NCI-H1436 treated with DMSO at 0.1 percent for 48 hours (cell line): ENCODE measurements at places on chromosomes 2 and 18.

- DNase-seq, result no peak
Measured at GRCh38 chr18:14978962-14979535, 231.1 kb downstream of the ANKRD30B start.

- no peak for DNase-seq
Measured at GRCh38 chr18:38923126-38923525, 1357.5 kb upstream of the CELF4 start.

- DNase-seq, result no peak
Measured at GRCh38 chr2:196170606-196171247, 651 bp downstream of the STK17B start.

DNA sequence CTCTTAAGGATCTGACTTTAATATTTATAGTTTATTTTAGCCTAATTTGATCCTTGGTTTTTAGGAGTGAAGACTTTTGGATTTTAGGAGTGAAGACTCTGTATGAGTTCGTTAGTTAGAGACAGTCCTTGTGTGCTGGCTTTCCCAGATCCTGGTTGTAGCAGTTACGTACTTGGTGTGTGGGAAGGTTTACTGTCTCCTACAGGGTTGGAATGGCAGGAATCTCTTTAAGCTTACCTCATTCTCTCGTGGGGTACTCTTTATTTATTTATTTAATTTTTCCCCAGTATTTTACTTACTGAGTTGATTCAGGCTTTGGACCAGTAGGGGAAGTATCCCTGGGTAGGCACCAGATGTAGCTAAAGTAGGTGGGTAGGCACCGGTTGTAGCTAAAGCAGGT is 1.8 kb upstream of the CXCR2 start:
- DNase-seq, result no peak

- no peak for DNase-seq
Measured at GRCh38 chr18:77115192-77115953, 17.2 kb downstream of the MBP start.

- peak; percentile 49 for DNase-seq
Measured at GRCh38 chr2:73293534-73294171, at the start of gene EGR4. Gene EGR4, minus strand, starts transcription at chr2:73293548. Its CDS starts 231 bp downstream, at chr2:73293317.

GRCh38 chr2:38264396-38265221 is 112.5 kb downstream of the ATL2 start:
- no peak for DNase-seq

DNA sequence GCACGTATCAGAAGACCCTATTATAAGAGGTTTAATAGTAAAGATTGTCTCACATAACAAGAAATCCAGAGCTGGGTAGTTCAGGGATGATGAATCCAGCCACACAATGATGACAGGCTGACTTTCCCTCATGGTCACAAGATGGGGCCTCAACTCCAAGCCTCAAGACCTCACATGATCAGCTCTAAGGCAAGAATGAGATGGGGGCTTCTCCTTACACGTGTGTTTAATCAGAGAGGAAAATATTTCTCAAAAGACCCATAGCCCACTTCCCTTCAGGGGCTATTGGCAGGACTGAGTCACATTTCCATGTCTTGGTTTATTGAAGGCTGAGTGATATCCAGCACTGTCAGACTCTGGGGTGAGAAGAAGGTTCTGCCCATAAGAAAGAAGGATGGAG is 100.2 kb upstream of the FOSL2 start:
- DNase-seq, result no peak

- no peak for DNase-seq
Measured at GRCh38 chr18:60044290-60045006, 144.7 kb downstream of the PMAIP1 start.

DNA sequence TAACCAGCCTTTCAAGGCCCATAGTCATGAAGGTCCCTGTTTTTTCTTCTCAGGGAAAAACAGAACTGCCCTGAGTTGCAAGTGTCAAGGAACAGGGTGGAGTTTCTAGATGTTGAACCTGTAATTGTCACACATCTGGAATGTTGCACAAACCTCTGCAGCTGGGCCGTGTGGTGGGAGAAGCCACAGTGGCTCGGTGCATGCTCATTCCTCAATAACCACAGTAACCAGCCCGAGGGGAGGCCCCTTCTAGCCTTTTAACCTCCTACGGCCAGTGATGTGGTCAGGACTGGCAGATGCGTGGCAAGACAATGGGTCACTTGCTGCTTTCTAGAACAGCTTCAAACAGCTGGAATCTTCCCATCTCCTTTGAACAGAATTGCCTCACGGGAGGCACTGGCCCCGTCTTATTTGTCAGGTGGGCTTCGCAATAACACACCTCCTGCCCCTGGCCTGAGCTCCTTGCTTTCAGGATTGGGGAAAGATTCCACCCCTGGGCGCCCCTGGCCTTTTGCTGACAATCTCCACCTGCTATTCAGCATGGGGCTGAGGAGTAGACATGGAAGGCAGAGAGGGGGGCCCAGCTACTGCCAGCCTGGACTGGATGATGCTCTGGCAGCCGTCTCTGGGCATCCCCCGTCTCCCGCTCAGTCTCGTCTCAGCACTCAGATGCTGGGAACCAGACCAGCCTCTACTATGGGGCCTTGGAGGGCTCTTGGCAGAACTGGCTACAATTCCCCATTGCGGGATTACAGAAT is 102.9 kb downstream of the KLHL29 start:
- no peak for DNase-seq

DNA sequence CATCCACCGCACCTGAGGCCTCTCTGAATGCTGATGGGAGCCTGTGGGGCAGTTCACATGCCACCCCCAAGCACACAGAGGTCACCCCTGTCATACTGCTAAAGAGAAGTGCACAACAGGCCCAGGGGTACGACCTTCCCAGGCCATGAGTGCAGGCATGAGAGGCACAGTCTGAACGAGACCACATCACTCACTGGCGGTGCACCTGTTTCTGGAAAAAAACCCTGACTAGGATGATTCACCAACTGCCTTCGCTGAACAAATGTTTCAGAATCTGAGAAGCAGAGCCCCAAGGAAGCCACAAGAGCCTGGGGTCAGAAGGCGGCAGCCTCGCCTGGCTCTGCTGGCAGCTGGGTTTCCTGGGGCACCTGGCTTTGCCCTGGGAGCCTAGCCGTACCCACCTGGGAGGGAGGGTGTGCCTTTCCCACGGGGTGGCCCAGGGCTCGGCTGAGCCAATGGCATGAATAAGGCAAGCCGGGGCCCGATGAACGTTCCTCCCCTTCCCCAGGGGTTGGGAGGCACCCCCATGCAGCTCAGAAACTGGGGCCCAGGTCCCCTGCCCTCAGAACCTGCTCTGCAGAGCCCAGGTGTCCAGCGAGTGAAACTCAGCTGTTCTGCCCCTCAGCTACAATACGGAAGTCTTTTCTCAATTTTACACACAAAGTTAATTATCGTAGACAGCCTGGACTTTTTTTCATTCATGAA is 73.8 kb downstream of the HDAC4 start:
- no peak for DNase-seq

DNA sequence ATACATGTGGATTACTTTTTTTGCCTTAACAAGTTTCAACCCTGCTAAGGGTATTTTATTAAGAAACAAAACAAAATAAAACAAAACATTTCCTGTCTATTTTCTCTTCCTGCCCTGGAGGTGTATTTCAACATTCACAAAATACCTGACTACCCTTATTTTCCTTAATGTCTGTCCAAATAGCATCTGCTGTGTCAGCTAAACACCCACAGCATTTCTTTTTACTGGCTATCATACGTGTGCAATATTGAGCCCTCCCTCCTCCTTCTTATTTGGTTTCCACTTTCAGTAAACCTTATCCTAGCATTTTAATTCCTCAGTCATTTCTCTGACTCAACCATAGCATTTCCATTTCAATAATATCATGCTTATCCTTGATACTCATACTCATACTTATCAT is 1420.0 kb upstream of the ZEB2 start:
- DNase-seq, result no peak

DNA sequence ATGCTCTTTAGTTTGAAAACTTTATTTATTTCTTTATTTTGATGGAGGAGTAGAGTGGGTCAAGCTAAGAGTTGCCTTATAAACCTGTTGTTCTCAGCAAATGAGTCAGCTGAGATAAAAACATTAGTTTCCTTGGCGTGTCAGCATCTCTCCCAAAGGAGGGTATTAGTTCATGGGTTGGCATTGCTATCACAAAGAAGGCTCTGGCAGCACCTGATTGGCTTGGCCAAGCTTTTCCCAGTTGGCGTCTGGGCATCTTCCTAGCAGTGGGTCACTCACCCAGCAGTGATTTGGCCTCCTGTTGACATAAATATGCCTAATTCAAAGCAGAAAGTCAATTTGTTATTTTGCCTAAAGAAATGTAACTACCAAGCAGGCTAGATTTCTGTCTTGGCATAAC is 200.7 kb upstream of the TNP1 start:
- no peak for DNase-seq

DNA sequence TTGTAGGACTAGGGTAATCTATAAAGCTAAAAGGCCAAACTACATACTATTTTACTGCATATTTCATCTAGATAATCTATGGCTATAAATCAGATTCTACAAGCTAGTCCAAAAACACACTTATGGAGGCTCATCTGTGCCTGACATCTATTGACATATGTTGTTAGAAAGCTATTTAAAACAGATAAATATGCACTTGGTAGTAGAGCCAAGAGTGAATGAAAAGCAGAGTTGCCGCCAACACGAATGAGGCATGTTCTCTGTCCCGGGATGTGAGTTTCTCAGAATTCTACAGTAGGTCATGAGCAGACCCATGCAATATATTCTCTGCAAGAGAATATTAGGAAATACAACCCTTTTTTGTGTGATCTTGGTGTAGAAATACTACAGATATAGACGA is 66.7 kb upstream of the LPIN2 start:
- no peak for DNase-seq

DNA sequence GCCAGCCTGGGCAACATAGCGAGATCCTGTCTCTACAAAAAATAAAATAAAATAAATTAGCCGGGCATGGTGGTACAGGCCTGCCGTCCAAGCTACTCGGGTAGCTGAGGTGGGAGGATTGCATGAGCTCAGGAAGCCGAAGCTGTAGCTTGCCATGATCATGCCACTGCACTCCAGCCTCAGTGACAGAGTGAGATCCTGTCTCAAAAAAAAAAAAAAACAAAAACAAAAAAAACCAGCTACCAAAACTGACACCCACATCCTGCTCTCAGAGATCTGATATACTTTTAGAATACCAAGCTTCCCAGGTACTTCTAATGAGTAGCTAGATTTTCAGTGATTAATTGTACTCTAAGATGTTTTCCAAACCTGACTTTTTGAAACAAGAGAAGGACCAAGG is 74.0 kb downstream of the TTC27 start:
- no peak for DNase-seq

GRCh38 chr18:48740068-48740440 is 201.2 kb downstream of the CTIF start:
- DNase-seq, result no peak

DNA sequence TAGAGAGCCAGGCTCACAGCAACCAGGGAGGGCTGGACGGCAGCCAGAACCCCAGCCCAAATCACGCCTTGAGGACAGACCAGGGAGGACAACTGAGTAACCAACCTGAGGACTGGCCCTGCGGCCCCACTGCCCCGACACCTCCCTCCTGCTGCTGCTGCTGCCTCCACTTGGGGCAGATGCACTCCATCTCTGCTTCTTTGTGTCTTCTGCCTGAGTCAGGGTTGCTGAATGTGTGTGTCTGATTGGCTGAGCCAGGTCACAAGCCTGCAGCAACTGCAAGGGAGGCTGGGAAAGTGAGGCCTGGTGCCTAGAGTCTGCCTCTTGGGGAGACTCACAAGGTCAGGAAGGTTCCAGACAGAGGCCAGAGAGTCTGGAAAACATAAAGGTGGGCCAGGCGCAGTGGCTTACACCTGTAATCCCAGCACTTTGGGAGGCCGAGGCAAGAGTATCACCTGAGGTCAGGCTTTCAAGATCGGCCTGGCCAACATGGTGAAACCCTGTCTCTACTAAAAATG is 83.4 kb downstream of the ZFP36L2 start:
- DNase-seq, result no peak

GRCh38 chr2:168118733-168119514 is 128.5 kb downstream of the STK39 start:
- DNase-seq, result peak; percentile 23

DNA sequence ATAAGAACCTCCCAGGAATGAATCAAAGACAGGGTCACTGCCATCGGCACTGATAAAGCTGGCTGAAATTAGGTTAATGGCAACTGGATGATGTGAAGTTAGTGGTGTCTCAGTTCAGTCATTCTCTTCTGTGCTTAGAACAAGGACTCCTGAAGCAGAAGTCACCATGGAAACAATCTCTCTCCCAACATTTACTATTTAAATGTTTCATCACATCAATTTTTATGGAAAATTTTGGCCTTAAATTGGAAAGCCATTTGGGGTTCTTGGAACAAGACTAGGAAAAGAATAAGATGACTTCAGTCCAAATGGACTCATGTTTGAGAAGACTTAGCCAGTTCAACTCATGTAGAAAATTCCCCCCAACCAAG is 15.5 kb upstream of the ARL5A start:
- no peak for DNase-seq

GRCh38 chr18:10524507-10525370 is 1.1 kb upstream of the NAPG start:
- no peak for DNase-seq

DNA sequence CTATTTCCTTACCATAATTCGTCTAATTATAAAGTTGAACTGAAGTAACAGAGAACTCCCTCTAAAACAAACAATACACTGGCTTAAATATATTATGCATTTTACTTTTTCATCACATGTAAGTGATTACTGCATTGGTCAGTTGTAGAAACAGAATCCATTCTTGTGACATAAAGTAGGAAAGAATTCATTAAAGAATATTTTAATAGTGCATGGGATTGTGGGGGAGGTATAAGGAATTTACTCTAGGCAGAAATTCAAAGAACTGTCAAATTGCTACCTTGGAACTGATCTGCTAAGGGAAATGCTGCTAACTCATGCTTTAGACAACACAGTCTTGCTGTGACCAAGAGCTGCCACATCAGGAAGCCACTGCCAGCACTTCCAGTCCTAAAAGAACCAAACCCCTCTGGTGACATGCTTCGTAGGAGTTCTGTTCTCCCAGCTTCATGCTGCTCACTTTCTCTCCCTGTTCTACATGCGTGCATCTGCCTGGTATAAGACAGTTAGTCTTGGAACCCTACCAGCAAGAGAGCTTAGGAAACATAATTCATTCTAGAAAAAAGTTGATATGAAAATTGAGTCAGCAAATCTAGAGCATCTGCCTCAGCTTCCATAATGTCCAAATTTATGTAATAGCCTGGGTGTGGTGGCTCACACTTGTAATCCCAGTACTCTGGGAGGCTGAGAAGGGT is 1137.6 kb upstream of the NXPH2 start:
- DNase-seq, result no peak

DNA sequence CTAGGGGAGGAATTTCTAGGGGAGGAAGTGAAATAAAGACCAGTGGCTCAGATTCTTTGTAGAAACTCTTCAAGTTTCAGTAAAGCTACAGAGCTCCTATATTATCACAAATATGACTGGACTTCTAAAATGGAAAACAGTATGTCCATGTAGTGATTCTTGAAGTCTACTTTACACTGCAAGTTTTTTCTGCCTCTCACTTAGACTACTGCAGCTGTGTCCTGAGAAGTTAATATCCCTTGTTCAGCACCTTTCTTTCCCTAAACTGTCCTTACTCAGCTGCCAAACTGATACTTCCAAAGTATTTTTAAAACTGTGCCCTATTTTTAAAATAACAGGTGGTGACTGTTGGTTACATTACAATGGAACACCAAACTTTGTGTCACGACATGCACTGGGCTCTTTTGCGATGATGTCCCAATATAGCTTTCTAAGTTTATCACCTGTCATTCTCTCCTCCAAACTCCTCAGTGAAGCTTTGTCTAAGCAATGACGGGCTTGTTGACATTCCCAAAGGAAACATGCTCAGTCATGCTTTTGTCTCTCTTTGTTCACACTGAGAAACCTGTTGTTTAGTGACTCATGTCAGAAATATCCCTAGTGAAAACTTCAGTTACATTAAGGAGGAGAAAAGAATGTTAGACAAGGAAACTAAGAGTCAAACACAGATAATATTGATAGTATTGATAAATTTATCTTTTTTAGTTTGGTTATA is 341.1 kb downstream of the ARL6IP6 start:
- DNase-seq, result no peak
